ENCODE measurements at places on chromosomes 7 and 10.

GRCh38 chr7:95811846-95812445, 39.6 kb downstream of the DYNC1I1 start:
- DNase-seq: no peak

DNA sequence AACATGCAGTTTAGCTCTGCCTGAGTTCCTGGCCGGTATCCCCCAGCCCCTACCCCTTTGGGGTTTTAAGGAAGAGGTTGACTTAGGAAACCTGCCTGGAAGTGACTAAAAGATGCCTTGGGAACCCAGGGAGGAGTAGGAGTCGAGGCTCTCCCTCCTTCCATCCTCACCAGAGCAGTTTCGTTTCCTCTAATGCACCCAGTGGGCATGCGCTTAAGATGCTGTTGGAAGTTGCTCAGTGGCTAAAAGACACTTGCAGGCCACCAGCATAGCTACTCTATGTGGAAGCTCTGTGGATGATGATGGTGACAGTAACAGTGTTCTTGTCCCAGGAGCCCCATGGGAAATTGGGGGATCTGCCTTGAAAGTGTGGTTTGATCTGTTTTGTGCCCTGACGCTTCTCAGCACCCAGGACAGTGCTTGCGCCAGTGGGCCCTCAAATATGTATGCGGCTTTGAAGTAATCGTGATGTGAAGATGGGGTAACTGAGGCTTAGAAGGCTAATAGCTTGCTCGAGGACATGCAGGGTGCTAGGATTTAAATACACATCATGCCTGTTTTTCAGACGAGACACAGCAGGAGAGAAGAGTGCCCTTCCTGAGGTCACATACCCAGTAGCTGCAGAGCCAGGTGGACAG, 32.0 kb downstream of the TBATA start:
- DNase-seq: no peak

GRCh38 chr7:53947732-53948131, 594.4 kb upstream of the VSTM2A start:
- no peak for DNase-seq

DNA sequence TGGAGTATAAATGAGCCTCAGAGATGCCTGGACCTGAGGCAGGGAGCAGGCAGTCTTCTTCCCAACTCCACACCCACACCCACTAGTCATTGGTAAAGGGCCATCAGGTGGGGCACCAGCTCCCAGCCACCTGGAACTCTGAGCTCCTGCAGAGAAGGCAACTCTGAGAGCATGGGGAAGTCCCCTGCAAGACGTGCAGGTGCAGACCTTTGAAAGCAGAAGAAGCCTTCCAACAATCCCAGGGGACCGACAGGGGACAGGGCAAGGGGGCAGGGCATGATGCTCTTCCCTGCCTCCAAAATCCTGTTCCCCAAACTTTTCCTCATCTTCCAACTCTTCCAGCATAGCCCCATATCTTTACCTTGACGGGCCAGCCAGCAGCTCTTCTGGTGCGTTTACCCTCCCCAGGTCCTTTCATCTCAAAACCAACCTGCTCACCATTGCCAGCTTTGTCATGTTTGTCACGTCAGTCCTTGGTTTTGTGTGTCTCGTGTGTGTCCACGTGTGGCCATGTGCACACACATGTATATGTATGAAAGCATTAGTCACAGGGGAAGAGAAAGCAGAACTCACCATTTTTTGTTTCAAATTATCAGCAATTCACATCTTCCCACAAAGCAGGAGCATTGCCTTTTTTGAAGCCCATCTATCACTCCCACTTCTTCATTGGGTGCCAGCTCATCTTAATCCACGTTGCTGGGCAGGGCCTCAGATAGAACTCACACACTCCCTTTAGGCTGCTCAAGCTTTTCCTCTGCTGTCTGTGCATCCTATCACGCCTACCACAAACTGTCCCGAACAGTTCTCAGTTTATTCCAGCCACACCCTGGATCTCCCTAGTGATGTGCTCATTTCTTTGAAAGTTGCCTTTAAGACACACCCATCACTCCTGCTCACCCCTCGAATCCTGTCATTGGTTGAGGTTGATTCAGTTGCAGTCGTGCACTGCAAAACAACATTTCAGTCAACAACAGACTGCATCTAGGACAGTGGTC, 41.0 kb upstream of the AMPH start:
- DNase-seq: no peak

DNA sequence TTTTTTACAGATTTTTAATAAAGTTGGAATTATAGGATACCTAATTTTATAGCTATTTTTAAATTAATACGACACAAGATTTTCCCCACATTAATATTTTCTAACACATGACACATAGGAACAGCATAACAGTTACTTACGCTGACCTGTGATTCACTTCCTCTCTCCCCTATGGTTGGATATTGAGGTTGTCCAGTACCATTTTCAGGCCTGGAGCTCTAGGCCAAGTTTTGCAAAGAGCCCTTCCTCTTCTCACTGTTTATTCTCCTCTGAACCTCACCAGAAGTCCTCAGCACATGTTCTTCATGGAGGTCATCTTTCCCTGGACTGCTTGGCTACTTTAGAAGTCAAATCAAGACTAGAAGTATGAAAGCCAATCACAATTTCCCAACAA, 28.2 kb downstream of the LYZL1 start:
- no peak for DNase-seq

GRCh38 chr10:107033799-107034422, 130.6 kb downstream of the SORCS1 start:
- DNase-seq: no peak

GRCh38 chr10:65964205-65964604, 961.6 kb upstream of the LRRTM3 start:
- no peak for DNase-seq

DNA sequence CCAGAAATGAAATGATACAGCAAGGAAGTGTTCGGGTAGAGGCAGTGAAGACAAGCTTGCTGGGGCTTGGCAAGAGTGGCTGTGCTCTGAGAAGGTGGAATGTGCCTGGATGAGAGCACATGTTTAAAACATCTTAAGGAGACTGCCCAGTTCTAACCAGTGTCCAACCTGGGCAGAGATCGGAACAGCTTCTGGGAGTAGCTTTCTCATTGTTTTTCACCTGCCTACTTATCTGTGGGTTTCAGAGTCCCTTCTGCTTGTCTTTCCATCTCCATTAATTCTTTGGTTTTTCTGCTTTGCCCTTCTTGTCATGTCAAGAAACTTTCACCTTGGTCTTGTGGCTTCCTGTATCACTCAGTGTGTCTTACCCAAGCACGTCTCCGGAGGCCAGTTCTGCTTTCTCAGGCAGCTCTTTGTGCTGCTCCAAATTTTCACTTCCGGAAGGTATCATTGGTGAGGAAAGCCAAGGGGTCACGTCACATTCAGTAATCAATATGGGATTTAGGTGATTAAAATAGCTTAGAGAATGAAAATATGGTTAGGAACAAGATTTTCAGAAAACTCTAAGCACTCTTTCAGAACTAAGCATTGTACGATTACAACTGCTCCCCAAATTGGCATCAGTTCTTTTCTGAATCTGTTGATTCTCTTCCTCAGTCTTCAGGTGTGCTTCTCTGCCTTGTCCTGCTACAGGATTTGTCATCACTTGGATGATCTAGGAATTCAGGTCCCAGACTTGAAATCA, 5.5 kb upstream of the LAMB4 start:
- DNase-seq: no peak

GRCh38 chr7:1045069-1046063, 1.0 kb downstream of the GPR146 start:
- DNase-seq: no peak

- no peak for DNase-seq
Observed at GRCh38 chr7:109213081-109213480, 643.4 kb downstream of the DNAJB9 start.

DNA sequence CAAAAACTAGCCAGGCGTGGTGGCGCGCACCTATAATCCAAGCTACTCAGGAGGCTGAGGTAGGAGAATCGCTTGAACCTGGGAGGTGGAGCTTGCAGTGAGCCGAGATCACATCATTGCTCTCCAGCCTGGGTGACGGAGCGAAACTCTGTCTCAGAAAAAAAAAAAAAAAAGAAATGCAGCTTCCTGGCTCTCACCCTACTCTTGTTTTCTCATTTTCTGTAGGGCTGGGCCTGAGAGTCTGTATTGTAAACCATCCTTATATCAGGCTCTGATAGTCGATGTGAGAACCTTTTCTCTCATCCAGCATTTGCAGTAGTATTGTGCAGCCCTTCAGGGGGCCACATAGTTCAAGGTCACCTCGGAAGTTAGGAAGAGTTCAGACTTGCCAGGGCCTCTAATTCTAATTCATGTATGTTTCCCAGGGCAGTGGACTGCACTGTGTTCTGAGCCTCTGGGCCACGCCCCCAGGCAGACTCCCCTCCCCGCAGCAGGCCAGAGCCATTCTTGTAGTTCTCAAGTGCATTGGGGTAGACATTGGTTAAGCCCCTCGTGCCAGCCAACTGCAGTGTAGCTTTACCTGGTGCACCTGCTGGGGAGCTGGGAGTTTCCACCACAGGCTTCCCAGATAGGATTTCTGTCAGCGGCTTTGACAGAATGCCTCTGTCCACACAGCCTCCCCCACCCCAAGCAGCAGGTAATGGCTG, 38.3 kb upstream of the PDCD4 start:
- DNase-seq: peak; percentile 23

- no peak for DNase-seq
Observed at GRCh38 chr10:97058521-97058920, 127.2 kb downstream of the SLIT1 start.

GRCh38 chr10:90199093-90199492, 497.7 kb downstream of the KIF20B start:
- no peak for DNase-seq

DNA sequence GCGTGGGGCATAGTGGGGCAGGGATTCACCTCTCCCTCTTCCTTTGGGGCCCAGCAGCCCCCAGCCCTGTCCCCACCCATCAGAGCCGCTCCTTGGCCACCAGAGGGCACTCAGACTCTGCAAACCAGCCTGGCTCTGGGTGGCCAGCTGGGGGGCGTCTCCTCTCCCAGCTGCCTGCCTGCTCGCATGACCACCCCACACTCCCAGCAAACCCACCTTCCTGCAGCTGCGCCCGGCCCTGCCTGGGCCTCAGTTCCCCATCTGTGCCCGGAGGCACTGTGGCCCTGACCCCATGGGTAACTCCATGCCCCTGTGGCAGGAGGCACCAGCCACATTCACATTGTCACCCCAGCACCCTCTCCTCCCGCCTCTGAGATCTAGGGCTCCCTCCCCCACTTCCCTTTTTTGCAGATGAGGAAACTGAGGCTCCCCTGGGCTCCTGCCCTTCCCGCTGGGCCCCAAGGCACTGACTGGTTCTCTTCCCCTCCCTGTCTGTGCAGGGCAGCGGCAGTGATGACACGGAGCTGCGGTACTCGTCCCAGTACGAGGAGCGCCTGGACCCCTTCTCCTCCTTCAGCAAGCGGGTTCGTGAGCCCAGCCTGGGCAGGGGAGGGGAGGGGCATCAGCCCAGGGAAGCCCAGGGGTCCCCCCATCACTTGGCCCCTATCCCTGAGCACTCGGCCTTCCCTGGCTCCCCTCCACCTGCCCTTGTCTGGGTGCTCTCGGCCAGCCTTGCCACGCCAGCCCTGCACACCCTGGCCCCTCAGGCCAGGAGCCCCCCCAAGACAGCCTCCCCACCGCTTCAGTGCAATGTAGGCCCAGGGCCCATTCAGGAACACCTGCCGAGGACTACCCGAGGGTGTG, 6.9 kb upstream of the SH2B2 start:
- peak; percentile 81 for DNase-seq

- no peak for DNase-seq
Observed at GRCh38 chr10:133370030-133370786, 2.9 kb downstream of the ECHS1 start.

DNA sequence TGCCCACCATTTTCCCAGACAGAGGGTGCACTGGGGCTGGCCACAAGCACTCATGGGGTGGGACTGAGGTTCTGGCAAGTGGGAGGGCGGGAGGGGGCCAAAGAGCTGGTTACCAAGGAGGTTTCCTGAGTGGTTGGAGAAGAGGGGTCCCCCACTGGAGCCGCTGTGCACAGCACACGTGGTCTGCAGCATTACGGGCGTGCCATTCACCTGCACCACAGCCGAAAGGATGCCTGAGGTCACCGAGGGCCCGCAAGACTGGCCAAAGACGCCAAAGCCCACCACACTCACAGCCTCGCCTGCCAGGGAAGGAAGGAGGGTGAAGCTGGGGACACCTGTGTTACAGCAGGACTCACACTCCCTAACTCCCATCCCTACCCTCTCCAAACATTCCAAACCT, 3.9 kb downstream of the TYSND1 start:
- DNase-seq: no peak

DNA sequence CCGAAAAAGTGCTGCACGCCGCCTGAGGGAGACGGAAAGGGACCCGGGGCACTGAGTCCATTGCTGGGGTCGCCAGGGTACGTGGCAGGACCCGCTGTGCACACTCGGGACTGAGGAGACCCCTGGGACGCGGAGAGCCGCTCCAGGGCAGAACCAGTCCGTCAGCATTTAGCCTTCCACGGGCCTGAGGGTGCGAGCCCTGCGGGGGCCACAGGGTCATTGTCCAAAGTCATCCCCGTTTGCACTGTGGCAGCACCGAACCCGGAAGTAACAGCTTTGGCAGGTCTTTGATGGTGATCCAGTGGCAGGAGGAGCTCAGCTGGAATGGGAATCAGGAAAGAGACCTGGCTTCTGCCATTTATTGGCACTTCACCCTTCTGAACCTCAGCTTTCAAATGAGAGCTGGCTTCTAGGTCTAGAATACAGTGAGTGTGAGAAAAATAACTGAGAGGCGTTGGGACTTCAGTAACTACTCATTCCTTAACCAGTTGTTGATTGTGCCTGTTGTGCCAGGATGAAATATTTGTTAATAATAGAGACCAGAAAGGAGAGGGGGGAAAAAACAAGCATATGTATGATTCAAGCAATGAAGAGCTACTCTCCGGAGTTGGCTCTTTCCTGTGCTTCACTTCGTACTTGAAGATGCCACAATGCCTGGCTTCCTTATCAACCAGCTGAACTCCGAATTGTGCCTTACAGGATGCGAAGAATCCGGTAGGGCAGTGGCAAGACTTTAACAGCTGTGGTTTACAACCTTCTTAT, 811 bp upstream of the ARHGAP12 start:
- peak; percentile 27 for DNase-seq

DNA sequence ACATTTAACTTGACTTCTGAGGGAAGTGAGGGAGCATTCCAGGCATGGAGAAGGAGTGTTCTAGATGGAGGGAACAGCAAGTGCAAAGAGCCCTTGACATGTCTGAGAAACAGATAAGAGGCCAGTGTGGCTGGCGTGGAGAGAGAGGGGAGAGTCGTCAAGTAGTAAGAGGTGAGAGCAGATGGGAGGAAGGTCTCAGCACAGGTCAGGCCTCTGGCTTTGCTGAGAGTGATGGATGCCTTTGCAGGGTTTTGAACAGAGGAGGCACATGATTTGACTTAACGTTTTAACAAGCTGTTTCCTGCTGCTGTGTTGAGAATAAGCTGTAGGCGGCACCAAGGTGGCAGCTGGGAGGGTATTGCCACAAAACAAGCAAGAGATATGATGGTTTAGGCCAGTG, 97.2 kb downstream of the KAT6B start:
- DNase-seq: no peak

GRCh38 chr7:115273139-115273772, 351.4 kb downstream of the MDFIC start:
- DNase-seq: no peak

DNA sequence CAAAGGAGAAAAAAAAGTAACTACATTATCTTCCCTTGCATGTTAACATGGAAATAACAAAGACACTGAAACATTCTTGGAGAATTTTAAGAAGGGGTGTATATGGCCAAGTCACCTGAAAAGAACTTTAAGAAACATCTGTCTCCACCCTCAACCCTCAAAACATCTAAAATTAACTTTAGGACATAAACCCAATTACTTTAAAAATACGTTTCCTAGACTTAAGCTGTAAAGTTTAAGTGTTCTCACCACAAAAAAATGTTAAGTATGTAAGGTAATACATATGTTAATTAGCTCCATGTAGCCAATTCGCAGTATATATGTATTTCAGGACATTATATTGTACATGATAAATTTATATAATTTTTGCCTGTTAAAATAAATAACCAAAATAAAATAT, 71.1 kb upstream of the GLCCI1 start:
- no peak for DNase-seq

All from WTC11 (cell line).